Thymus (tissue), 14 donors: ENCODE measurements at places on chromosomes 11 and 22. TPM values are rescaled to one million over a fixed set of nuclear protein-coding genes. Genes with fewer than 3 reads are reported as not detected.

The PRRG4 gene
- 14.4 TPM for polyA plus RNA-seq

The KRTAP5-11 gene
- not detected for polyA plus RNA-seq

The APOL3 gene
- polyA plus RNA-seq = 42.6 TPM

The MIOX gene
- 1.7 TPM for polyA plus RNA-seq

The TSPAN32 gene
- 15.7 TPM for polyA plus RNA-seq

The CATSPER1 gene
- polyA plus RNA-seq = 0.34 TPM

The PANX2 gene
- 1.6 TPM for polyA plus RNA-seq

The RAB36 gene
- polyA plus RNA-seq = 0.46 TPM

The PDE3B gene
- 32.9 TPM for polyA plus RNA-seq
